Renal pelvis (tissue), 12 donors: ENCODE measurements at places on chromosomes 5 and 9.

DNA sequence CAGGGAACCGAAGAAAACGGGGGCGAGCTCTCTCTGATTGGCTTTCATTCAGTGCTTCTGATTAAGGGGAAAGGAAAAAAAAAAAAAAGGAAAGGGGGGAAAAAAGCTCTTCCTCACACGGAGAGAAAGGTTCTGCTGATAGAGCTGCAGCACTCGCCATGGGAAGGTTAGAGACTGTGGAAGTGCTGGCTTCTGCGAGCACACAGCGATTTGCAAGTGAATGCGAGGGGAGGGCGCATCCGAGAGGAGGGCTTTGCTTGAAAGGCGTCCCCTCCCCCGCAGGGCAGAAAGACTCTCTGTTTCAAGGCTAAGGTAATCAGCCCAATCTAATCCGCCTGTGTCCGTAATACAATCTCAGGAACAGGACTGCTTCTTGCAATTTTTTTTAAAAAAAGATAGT, at the start of gene CDH10:
Gene CDH10 (minus strand): TSS at position 218 of the 400 bp plus-strand sequence. CDS start 51,488 bp downstream, outside the sequence.
- DNase-seq = peak; percentile 84

DNA sequence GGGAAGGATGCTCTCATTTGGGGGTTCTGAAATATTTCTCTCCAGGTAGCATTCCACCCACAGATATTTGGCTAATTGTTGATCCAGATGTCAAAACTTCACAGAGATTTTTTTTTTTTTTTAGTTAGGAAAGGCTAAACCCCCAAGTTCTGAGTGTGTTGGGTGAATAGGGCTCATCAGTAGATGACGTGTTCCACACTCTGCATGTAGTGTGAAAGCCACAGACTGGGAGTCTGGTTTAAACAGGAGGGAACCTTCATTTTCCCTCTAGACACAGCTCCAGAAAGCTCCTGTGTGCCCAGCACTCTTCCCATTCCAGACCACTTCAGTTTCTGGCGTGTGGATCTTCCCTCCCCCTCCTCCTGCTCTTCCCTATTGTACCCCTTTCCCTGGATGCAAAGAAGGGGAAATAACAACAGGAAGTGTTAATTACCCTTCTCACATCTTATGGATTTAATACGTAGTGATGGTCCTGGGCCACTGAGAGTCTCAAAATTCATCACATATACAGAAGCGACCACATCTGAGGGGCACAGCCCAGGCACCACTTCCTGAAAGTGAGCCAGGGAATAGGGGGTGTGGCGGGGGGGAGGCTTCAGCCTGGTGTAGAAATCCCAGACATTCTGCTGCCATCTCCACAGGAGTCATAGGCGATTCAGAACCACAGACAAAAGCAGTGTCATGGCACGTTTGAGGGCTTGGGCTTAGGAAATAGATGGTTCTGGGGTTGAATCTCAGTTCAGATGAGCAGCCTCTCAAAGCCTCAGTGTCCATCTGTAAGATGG, 65.1 kb downstream of the DAP start:
- no peak for DNase-seq

DNA sequence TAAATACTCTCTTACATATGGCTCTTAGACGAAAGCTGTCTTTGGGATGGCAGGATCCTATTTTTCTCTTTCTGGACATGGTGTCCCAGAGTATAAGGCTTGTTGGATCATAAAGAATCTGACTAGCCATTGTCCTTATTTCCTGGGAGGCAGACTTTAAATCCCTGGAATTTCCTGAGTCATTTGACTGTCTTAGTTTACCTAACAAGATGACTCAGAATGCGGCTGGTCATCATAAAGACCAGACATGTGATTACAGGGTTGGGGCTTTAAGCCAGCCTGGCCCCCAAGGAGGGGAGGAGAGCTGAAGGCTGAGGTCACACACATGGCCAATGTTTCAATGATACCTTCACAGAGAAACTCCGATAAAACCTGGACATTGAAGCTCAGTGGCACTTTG, 37.2 kb downstream of the FAM240B start:
- no peak for DNase-seq

- no peak for DNase-seq
Observed at GRCh38 chr5:159788835-159789331, 127.4 kb upstream of the ADRA1B start.

DNA sequence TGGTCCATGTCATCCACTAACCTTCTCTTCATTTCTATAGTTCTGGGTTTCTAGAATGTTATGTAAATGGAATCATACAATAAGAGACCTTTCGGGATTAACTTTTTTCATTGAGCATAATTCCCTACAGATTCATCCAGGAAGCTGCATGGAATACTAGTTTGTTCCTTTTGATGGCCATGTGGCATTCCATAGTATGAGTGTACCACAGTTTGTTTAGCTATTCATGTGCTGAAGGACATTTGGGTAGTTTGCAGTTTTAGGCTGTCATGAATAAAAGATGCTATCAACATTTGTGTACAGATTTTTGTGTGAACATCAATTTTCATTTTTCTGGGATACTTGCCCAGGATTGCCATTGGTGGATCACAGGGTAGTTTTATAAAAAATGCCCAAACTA, 6.8 kb upstream of the SPTLC1 start:
- no peak for DNase-seq

DNA sequence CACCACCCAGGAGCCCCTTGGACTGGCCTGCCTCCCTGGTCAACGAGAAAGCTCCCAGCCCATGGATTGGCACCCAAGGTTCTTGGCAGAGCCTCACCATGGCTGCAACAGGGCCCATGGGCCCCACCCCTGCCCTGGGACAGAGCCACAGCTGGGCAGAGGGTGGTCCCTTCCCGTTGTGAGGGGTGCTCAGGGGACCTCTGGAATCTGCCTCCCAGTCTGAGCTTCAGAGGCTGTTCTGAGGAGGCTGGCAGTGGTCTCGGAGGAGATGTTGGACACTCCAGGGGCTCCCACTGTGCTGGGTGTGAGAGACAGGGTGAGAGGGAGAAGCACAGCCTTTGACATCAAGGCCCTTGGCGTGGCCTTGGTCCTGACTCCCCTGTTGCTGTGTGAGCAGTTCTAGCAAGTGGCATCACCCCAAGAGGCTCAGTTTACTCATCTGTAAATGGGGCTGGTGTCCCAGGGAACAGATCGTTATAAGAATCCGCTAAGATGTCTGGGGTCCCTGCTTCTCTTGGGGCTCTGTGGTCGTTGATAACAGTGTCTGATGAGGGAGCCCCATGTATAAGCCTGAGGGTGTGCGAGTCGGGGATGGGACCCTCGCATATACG, 33.0 kb downstream of the LHX3 start:
- no peak for DNase-seq

DNA sequence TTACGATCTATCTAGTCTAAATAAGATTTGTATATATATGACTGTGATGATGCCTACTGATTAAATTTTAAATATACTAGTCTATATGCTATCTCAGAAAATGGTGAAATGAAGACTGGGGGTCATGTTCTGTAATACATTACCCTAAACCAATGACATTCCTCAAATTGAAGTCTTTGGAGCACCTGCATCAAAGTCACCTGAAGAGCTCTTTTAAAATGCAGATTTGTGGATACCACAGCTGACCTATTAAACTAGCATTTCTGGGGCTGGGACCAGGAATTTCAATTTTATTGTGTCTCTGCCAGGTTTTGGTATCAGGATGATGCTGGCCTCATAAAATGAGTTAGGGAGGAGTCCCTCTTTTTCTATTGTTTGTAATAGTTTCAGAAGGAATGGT, 631.9 kb upstream of the DMAC1 start:
- DNase-seq = no peak

DNA sequence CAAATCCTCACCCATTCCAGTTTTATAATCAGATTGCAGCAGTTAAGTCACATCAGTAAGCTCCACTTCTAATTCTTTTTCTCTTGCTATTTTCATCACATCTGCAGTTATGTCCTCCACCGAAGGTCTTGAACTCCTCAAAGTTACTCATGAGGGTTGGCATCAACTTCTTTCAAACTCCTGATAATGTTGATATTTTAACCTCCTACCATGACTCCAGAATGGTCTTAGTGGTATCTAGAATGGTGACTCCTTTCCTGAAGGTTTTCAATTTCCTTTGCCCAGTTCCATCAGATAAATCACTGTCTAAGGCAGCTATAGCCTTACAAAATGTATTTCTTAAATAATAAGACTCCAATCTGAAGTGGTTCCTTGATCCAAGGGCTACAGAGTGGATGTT, 53.8 kb upstream of the EDIL3 start:
- DNase-seq = no peak

DNA sequence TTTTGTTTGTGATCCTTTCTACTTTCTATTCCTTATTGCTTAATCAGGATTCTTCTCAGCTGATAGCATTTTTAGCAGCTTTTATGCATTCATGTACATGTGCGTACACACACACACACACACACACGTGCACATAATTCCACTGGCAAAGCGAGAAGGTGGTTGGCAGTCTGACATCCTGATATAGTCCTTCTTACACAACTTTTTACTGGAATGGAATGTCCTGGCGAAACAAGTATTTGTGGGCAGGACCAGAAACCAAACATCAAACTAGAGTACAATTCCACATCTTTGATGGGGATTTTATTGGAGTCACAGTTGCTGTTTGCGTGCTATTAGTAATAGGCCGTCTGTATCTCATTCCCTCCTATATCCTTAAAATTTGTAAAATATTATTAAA, 356.5 kb downstream of the CCDC171 start:
- no peak for DNase-seq

DNA sequence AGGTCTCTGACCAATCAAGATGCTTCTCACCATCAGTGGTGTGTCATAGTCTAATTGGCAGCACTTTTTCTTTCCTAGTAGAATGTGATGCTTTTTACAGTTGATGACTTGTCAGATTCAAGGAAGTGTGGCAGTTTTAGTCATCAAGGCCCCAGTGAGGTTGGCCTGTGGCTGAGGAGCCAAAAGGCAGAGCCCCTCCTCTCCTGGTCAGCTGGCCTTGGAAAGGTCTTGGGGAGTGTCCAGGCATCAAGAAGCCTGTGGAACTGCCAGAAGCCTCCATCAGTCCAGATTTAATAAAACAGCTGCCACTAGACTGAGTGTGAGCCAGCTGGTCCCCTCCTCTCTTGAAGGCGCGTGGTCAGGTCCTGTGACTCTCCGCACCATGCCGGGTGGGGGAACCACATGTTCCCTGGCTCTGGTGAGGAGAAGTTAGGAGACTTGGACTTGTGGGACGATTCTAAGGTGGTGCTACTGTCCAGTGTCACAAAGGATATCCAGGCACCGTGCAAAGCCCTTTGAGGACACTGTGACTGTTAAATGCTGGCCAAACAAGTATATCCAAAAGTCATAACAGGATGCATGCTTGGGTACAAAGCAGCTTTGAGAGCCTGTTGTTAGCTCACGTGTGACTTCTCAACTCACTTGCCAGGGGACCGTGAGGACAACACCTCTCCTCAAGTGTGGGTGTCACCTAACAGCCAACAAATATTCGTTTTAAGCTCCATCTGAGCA, 6.1 kb upstream of the ANGPTL2 start:
- no peak for DNase-seq

DNA sequence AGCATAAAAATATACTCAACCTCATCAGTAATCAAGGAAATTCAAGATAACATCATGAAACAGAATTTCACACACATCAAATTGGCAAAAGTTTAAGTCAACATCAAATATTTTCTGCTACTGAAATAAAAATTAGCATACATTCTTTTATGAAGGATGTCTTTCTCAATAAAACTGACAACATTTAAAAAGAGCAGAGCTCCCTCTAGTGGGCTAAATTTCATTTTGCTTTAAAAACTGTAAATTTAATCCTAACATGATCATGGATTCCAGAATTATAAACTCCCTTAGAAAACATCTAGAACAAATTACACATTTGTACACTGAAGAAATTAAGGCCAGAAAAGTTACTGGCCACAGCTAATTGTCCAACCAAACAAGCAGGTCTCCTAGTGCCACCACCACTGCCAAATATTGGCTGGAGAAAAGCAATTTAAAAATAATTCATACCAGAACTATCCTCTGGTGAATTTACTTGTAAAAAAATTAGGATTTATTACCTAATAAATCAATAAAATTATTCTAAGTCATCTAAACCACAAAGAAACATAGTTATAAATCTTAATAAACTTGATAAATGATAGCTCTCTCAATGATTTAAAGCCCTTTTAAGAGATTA, 31.2 kb downstream of the DEPDC1B start:
- peak; percentile 33 for DNase-seq

DNA sequence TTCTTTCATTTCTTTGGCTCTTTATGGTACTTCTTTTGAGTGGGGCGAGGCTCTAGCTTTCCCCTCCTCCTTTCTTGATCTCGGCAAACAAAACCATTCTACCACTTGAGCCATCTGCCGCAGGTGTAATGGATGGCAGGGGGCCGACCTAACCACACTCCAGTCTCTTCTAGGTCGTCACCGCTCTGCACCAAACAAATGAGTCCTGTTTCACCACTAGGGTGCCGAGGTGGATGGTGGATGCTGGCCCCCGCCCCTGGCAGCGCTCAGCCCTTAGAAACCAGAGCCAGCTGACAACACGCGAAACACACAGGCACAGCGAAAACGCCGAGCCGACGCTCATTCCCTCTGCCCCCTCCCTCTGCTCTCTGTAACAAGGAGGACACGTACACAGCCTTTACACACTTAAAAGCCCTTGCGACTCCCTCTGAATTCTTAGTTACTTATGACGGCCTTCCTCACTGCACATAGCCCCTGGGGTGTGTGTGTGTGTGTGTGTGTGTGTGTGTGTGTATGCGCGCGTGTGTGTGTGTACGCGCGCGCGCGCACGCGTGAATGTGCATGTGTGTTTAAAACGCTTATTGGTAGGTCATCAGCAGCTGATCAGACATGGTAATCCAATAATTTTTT, 199.4 kb downstream of the MEF2C start:
- no peak for DNase-seq
